ENCODE measurements at places on chromosomes 4 and X.
A peak's percentile ranks its signal among the peaks of the same experiment; 100 is the strongest.

- DNase-seq, result no peak
These were observed 69.9 kb upstream of the ELOVL6 start for GRCh38 chr4:110268352-110268751.

GRCh38 chr4:144295286-144295995, 154.9 kb upstream of the GYPA start:
- no peak for DNase-seq

DNA sequence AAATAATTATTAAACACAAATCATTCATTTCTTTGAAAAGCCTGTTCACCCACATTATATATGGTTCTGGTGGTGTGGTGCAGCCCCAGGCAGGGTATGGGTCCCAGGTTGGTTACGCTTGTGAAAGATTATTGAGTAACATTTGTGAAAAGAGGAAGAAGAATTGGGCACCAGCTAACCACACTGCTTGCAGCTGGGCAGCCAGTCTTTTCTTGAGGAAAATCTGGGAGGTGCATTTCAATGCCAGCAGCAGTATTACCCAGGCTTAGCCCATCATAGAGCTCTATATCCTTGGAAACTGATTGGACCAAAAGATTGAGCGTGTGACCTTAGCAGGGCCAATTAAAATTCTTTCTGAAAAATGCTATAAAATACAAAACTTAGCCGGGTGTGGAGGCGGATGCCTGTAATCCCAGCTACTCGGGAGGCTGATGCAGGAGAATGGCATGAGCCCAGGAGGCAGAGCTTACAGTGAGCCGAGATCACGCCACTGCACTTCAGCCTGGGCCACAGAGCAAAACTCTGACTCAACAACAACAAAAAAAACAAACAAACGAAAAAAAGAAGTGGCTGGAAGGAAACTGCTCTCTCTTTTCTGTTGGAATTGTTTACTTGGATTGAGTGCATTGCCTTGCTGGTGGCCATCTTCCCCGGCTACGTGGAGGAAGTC, 9.7 kb upstream of the PLAC8 start:
- DNase-seq, result no peak

DNA sequence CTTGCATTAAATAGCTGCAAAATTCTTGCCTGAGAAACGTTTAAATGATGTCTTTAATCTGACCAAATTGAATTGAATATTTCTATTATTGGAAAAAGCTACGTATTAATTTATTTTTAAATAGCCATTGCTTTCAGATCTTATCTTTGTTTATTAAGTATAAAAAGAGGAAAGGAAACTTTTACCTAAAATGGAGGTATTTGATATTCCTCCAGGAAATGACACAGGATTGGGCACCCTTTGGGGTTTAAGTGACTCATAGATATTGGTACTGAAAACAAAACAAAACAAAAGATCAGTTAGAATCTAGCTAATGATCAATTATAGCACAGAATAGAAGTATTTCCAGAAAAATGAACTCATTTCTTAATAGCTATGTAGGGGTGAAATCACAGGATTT, 34.1 kb downstream of the PLS3 start:
- DNase-seq, result no peak

GRCh38 chr4:85883180-85883579, 408.2 kb downstream of the ARHGAP24 start:
- no peak for DNase-seq

GRCh38 chr4:567457-568350, 8.4 kb downstream of the TMEM271 start:
- no peak for DNase-seq

- DNase-seq, result no peak
These were observed 48.5 kb upstream of the CYSLTR1 start for GRCh38 chrX:78375894-78376293.

DNA sequence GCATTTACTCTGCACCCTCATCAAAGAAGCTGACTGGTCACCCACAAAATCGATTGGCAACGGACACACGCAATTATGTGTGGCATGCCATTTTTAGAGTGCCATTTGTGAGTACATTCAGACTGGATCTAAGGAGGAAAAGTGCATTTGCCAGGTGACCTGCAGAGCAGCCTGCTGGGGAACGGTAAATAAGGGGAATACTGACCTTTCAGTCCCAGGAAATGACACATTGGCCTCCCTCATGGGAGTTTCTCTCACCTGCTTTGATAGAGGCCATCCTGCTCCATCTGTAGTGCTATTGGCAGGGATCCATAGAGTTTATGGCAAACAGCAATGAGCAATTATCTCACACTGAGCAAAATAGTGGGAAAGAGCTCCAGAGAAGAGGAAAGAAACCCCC, 127.8 kb downstream of the DDX53 start:
- DNase-seq, result peak; percentile 71

GRCh38 chr4:143554728-143555597, 41.5 kb downstream of the SMARCA5 start:
- no peak for DNase-seq

- no peak for DNase-seq
These were observed 39.8 kb downstream of the SPCS3 start for GRCh38 chr4:176359590-176359989.

DNA sequence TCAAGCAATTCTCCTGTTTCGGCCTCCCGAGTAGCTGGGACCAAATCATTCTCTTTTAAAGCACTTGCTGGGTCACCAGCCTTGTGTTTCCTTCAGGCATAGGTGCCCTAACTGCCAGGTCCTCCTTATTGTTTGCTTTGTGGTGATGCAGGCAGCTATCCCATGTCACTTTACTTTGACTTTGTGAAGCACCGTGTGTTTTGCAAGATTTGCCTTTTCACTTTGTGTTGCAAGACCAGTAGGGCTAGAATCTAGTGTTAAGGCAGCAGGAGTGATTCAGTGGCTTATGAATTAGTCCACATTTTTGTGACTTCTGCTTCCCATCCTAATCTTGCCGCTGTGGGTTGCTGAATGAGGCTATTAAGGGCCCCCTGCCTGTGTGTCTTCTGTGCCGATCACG, 20.2 kb downstream of the SYAP1 start:
- DNase-seq, result no peak

DNA sequence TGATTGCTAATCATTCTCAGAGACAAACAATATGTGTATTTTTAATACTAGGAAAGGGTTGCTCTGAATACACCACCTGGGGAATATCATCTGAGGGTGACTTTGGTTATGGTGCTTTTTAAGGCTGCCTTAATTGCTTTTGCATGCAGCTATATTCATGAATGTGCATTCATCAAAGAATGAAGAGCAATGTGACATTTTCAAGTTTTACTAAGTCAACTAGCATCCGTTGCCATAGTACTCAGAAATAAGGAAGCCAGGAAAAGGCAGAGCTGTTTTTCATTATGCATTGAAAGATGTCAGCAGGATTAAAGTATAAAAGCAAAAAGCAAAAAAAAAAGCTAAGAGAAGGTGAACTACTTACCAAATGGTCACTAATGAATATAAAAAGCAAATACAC, 67.4 kb upstream of the PCDH18 start:
- no peak for DNase-seq

DNA sequence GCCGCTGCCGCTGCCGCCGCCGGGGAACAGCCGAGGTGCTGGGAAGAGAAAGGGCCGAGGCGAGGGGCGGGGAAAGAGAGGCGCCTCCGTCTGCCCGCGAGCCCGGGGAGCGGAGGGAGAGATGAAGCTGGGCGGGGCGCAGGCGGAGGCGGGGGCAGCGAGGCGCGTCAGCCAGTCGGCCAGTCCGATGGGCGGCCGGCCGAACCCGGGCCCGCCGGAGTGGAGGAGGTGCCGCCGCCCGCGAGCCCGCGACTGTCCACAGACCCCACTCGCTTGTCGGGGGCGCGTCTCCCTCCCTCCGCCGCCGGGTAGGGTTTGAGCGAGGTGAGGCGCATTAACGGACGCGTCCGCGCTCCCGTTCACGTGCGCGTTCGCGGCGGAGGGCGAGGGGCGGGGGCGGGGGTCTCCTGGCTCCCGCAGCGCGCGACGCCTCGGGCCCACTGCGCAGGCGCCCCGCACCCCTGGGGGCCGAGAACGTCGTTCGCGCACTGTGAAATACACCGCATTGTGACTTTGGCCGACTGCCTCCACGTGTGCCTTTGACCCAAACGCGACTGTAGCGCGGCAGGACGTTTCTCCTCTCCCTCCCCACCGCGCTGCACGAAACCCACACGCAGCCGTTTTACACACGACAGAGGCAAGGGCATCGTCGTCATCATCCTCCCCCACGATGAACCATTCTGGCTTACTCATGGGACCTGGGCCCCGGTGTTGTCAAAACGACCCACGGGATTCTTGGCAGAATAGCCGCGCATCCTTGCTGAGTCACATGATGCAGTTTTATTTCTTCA, at the start of gene NUDT11:
Gene NUDT11, minus strand, starts transcription at position 92 of the 791 bp plus-strand sequence. CDS start 148 bp downstream, outside the sequence.
- DNase-seq, result peak; percentile 87

DNA sequence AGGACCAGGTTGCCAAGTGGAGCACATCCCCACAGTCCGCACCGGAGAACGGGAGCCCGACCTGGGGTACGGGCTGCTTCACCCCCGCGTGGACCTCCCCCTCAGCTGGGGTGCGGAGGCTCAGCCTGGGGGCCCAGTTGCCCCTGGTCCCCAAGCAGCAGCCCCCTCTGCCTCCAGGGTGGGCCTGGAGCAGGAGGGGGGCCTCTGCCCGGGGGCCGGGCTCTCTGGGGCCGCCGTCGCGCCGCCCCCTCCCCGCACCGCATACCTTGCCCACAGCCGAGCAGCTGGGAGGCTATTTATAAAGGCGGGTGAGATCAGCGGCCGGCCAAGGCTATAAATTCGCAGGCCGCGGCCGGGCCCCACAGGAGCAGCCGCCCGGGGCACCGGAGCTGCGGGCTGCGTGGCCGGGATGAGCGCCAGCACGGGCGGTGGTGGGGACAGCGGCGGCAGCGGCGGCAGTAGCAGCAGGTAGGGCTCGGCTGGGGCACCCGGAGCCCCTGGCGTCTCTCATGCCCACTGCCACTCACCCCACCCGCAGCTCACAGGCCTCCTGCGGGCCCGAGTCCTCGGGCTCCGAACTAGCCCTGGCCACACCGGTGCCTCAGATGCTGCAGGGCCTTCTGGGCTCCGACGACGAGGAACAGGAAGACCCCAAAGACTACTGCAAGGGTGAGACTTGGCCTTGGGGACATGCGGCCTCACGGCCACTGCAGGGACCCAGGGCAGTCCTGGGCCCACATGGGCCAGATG, at the start of gene SRPK3:
Gene SRPK3, plus strand, starts transcription at position 364 of the 750 bp plus-strand sequence. Its CDS starts 46 bp downstream, at position 410.
- peak; percentile 10 for DNase-seq

DNA sequence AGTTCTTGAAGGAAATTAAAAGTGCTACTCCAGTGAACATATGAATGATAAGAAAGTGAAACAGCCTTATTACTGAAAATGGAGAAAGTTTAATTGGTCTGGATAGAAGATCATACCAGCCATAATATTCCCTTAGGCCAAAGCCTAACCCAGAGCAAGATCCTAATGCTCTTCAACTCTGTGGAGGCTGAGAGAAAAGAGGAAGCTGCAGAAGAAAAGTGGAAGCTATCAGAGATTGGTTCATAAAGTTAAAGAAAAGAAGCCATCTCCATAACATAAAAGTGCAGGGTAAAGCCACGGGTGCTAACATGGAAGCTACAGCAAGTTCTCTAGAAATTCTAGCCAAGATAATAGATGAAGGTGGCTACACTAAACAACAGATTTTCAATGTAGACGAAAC, 85.5 kb upstream of the ATOH1 start:
- no peak for DNase-seq

GRCh38 chr4:20474119-20474518, 222.4 kb downstream of the SLIT2 start:
- DNase-seq, result no peak

GRCh38 chr4:41077628-41078027, 136.7 kb downstream of the APBB2 start:
- DNase-seq, result no peak

- DNase-seq, result no peak
These were observed 25.1 kb upstream of the PRDM8 start for GRCh38 chr4:80172203-80172602.

DNA sequence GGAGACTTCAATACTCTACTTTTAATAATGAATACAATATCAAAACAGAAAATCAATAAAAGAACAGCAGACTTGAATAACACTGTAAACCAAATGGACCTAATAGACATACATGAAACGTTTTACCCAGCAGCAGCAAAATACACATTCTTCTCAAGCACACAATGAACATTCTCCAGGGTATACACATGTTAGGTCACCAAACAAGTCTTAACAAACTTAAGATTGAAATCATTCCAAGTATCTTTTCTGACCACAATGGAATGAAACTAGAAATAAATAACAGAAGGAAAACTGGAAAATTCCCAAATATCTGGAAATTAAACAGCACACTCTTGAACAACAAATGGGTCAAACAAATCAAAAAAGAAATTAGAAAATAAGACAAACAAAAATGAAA, 145.0 kb upstream of the CT83 start:
- no peak for DNase-seq

- DNase-seq, result no peak
These were observed 23.8 kb downstream of the BMX start for GRCh38 chrX:15524417-15524816.

Measured in NCI-H1092 (cell line).